ENCODE measurements at places on chromosomes 3 and 15.

- no peak for DNase-seq
Measured at GRCh38 chr3:149934524-149934923, 36.2 kb downstream of the PFN2 start.

DNA sequence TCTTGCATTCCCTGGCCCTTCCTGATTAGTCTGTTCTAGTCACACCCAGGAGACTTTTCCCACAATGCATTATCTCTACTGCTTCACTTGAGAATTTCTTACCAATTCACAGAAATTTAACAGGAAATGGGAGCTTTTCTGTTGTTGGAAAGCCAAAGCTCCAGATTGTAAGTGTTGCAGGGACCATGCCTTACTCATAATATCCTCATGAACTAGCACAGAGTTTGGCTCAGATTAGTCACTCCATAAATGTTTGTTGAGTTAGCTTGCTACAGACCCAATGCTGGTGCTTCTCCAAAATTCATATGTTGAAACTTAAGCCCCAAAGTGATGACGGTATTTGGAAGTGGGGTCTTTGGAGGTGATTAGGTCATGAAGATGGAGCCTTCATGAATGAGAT is 232.6 kb downstream of the GAP43 start:
- no peak for DNase-seq

GRCh38 chr15:88833731-88834100 is 30.5 kb downstream of the ACAN start:
- DNase-seq, result no peak

GRCh38 chr15:58401991-58402649 is 29.7 kb upstream of the LIPC start:
- DNase-seq, result no peak

GRCh38 chr3:141261472-141262307 is 30.1 kb downstream of the PXYLP1 start:
- no peak for DNase-seq

DNA sequence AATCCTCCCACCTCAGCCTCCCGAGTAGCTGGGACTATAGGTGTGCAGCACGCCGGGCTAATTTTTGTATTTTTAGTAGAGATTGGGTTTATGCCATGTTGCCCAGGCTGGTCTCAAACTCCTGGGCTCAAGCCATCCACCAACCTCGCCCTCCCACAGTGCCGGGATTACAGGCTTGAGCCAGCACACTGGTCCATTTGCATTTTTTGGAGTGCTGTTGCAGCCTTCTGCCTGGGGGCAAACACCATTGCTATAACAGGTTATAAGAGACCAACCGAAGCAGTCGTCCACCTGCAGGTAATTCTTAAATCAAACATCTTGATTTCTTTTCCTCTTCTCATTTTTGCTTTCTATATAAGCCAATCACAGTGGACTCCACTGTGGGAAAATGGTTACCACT is 27.7 kb downstream of the ACKR4 start:
- no peak for DNase-seq

DNA sequence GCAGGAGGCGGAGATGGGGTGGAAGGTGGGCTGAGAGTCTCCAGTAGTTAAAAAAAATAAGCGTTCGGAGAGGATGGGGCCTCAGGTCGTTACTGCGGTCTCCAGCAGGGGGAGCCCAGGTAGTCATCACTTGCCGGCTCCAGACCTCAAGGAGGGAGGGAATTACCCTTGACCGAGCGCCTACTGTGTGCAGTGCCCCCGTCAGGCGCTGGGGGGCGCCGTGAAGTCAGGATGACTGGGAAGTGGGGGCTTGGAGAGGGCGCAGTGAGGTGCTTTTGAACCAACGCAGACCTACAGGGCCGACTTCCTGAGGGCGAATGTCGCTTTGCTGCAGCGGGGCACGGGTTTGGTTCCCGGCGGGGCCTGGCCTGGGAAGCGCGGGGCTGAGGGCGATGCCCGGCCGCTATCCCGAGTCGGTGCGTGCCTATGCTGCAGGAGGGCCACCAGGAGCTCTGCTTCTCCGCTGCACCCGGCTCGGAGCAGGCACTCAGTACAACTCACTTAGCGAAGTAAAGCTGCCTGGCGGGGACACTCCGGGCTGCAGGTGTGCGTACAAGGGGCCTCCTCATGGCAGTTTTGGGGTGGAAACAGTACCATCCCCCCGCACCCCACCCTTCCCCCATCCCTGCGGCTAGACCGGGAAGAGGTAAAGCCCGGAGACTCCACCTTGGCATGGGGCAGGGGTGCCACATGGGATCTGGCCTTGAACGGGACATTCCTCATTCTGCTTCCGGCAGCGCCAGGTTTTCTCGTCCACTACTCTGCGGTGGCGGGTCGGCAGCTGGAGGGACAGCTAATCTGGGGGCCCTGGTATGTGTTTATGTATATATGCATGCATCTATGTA is 79.8 kb downstream of the RHCG start:
- peak; percentile 84 for DNase-seq

DNA sequence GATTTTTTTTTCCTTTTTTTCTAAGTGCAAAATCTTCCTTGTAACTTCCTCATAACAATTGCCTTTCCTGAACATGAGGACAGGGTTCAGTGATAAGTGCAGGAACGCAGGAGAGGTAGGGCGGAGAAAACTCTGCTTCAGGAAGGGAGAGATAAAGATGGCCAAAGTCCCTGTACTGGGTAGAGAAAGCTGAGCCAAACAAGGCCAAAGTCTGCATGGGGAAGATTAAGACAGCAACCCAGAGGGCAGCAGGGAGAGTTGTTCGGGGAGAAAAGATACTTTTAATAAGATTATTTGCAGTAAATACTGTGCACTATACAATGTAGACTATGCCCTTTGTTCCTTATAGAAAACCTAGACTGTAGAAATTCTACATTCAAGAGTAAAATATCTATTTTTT is 55.4 kb upstream of the LRRFIP2 start:
- no peak for DNase-seq

GRCh38 chr3:16290007-16290826 is 25.2 kb downstream of the OXNAD1 start:
- no peak for DNase-seq

- no peak for DNase-seq
Measured at GRCh38 chr3:174347474-174348138, 511.5 kb upstream of the NAALADL2 start.

DNA sequence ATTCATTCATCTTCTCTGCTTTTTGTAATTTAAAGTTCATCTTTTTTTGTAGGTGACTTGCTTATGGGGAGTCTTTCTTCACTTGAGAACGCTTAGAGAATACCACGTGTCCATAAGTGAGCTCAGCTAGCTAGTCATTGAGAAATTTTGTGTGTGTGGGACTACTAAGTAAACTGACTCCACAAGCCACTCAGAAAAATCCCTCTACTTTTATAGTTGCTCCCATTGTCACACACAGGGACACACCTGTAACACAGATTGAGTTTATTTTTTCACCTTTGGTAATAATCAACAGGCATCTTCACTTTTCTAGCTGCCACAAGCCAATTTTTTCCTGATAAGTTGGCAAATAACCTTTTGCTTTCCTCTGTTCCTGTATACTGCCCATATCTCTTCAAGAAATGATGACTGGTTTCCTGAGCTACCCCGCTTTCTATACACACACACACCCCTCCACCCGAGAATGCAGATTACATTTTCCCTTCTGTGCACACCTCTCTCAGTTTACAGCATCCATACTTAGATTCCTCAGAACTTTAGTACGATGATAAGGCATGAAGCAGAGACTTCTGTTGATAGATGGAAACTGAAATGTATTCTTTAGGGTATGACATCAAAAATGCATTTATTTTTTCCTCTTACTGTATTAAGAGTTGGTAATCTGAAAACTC is 4.6 kb downstream of the TSC22D2 start:
- no peak for DNase-seq

DNA sequence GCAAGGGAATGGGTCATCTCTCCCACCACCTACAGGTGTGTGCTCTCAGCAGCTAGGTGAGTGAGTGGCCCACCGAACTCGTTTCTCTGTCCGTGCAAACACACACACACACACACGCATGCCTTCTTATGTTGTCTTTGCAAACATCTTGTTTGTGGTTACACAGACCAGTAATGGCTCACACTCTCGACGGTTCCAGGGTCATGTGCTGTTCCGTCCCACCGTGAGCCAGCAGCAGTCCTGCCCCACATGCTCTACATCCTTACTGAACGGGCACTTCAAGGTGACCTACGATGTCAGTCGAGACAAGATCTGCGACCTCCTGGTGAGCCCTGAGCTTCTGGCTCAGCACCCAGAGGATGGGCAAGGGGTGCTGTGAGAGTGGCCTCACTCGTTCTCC is 4.3 kb downstream of the ITIH1 start:
- DNase-seq, result no peak

DNA sequence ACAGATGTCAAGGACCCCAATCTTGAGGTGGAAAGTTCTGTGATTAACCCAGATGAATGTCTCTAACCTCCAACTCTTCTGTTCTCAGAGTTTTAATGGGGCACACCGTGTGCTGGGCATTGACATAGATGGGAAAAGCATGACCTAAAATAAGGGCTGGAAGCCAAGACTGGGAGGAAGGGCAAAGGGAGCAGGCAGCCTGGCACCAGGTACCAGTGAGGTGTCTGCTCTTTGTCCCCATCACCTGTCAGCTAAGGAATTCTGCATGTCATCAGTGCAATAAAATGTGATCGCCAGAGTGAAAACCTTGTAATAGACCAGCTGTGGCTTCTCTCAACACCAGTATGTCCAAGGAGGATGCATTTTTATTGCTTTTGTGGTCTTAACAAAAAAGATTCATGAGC is 143.5 kb upstream of the TPM1 start:
- DNase-seq, result no peak

- DNase-seq, result no peak
Measured at GRCh38 chr3:113213896-113214587, 2.7 kb downstream of the BOC start.

GRCh38 chr3:12947504-12948369 is 106.4 kb upstream of the RPL32 start:
- DNase-seq, result no peak

- no peak for DNase-seq
Measured at GRCh38 chr3:77530870-77531269, 491.0 kb downstream of the ROBO2 start.

- DNase-seq, result no peak
Measured at GRCh38 chr3:168100777-168101492, 5.2 kb upstream of the GOLIM4 start.

- DNase-seq, result no peak
Measured at GRCh38 chr15:81754078-81754477, 291.7 kb downstream of the MEX3B start.

GRCh38 chr3:42023380-42023779 is 61.5 kb upstream of the ULK4 start:
- no peak for DNase-seq

DNA sequence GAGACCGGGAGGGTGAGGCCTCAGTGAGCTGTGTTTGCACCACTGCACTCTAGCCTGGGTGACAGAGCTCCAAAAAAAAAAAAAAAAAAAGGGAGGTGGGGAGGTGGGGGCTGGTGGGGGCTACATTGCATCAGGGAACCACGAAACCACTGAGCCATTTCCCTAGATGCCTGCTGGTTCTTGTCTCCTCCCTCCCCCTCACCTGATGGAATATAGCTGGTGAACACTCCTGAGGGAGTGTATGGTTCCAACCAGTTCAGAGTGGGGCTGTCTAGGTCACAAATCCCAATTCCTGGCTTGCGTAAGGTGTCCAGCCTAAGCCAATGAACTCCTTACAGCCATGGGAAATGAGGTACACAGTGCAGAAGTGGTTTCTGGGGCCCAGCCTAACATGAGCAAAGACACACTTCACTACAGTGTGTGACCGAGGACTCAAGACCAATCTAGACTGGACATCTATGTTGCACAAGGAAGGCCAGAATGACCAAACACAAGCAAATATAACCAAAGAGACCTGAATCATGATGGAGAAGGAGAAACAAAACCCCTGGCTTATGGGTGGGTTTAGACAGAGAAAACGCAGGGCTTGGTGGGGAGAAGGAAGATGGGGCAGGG is 39.1 kb upstream of the OSBPL11 start:
- DNase-seq, result no peak

DNA sequence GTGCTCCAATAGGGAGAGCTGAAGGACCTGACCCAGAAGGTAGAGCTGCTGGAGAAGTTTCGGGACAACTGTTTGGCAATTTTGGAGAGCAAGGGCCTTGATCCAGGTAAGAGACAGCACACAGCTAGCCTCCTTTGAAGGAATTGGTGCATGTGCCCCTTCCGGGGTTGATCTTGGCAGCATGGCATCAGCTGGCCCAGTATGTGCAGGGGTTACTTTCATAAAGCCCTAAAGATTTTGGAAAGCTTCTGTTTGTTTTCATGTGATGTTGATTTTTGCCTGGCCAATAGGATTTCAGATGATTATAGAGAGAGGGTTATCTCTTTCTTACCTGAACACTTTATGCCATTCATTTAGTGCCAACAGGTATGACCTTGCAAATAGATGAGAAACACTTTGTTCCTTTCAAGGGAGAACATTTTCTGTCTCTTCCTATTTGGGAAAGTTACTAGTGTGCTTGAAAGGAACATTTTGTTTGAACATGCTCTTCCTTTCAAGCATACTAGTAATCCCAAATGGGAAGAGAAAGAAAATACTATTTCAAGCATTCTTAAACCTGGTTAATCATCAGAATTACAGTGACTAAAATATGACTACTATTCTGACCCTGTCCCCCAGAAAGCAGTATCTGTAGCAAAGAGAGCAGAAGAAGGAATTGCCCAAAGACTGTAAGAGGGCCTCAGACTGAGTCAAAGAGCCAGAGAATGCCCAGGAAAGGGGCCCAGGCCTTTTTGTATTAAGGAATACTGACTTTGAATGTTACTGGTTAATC is 7.5 kb downstream of the KNSTRN start:
- no peak for DNase-seq

GRCh38 chr3:196585044-196585757 is 16.7 kb downstream of the FBXO45 start:
- DNase-seq, result no peak

DNA sequence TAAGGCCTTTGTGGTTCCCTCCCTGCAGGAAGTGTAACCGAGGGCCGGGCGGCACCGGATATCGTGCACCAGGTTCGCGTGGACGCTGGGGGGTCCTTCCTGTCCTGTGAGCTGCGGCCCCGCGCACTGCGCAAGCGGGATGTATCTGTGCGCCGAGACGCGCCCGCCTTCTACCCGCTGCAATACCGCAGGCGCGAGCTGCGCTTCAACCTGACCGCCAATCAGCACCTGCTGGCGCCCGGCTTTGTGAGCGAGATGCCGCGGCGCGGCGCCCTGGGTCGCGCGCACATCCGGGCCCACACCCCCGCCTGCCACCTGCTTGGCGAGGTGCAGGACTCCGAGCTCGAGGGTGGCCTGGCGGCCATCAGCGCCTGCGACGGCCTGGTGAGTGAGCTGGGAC is 35.9 kb downstream of the SAXO2 start:
- DNase-seq, result no peak

GRCh38 chr3:56297281-56297840 is 170.9 kb downstream of the ERC2 start:
- DNase-seq, result no peak

- no peak for DNase-seq
Measured at GRCh38 chr3:1442271-1442670, 349.4 kb downstream of the CNTN6 start.

- DNase-seq, result no peak
Measured at GRCh38 chr3:188635258-188636042, 481.5 kb downstream of the LPP start.

- no peak for DNase-seq
Measured at GRCh38 chr15:67805666-67806516, 19.4 kb upstream of the SKOR1 start.

Measured in GM12892 (cell line).